ENCODE measurements at places on chromosomes 1 and 21.

DNA sequence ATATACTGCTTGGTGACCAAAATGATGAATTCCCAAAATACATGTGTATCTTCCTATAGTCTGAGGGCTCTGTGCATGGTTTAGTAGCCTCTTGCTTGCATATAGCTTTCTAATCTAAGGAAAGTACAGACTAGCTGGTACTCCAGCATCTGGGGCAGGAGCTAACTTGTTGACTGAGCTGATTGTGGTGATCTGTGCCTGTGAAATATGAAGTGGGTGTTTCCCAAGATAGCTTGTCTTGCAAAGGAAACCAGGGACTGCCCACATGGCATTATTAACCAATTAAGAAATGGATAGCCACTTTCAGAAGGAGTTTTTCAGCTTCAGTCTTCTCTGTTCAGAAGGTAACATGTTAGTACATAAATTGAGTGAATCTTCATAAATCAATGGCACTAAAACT is 219.8 kb downstream of the NEGR1 start:
- DNase-seq: no peak

DNA sequence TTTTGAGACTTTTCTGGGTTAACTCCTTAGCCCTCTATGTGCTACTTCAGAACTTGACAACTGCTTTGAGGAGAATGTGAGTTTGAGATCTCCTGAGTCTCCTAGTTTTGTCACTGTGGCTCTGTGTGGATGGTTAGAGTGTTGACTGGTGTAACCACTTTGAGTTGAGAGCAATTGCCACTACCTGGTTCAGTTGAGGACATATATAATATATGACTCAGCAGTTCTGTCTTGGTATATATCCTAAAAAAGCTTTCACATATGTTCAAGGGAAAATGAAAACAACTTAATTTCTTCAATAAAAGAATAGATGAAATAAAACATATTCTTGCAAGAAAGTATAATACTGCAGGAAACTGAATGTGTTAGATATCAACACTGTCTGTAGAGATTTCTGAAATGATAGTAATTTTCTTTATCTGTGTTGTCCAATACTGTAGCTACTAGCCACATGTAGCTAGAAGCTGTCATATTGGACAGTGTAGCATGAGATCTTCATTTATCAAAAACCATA is 96.7 kb upstream of the QSOX1 start:
- DNase-seq: no peak

GRCh38 chr1:81407000-81407821 is 393.5 kb upstream of the ADGRL2 start:
- no peak for DNase-seq

- DNase-seq: no peak
These were observed 53.3 kb downstream of the GATAD2B start for GRCh38 chr1:153869486-153869885.

DNA sequence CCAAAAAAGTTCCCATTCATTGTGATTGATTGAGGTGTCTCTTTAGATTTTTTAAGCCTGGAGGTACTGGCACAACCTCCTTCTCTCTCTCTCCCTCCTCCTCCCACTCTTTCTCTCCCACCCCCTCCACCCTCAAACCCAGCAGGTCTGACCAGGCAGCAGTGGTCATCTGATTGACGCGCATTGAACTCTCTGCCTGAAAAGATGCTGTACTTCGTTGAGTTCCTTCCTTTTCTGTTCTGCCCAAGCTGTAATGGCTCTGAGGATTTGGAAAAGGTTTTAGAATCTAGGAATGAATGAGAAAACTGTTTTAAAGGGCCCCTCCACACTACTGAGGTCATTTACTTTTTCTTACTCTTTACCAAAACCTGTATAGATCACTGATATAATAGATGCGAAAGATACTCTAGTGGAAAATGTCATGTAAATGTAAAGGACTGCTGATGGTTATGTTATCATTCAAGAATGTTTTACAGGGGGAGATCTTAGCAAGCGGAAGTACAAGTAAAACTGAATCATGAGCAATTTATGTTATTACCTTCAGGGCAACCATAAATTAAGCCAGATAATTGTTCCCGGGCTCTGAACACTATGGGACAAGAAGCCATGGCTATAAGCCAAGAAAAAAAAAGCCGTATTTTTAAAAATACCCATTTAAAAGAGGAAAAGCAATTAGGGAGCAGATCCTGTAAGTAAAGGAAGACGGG is 25.2 kb upstream of the DYRK1A start:
- no peak for DNase-seq

GRCh38 chr1:45206808-45207623 is 611 bp upstream of the ZSWIM5 start:
- no peak for DNase-seq

DNA sequence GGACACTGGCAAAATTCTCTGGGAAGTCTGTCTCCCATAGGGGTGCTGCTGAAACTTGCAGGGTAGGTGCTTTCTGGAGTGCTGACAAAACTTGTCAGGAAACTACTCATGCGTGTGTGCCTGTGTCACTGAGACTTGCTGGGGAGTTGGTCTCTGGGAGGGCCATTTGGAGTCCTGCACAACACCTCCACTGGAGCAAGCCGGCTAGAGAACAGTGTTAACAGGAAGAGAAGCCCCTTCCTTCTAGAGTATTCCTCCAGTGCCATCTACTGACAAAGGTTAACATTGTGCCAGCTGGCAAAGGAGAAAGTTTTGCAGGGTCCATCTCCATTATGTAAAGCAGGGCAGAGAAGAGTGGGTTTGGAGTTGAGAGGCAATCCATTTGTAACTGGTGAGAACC is 30.0 kb downstream of the ZMYM4 start:
- DNase-seq: no peak

DNA sequence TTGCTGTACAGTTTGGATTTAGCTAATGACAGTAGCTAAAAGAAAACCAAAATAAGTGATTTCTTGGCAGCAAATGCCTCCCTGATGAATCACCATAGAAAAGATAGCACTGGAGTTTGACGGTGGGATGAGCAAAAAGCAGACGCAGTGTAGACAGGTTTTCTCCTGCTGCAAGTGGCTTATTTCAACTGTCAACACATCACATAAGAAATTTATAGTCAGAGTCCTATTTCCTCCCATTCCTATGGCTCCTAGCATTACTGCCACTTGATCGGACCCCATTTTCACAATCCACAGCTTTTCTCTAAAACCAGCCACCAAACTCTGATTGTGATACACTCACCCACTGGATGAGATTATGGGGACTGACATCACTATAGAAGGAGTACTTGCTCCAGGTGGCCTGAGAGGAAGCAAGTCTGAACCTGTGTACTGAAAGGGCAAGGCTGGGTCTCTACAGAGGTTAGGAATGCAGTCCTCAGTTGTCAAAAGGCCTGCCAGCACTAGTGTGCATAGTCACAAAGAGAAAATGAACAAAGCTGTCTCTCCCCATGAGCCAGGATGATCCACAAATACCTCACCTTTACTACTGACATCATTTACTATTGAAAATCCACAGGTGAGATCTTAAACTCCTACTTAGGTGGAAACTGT is 359.8 kb downstream of the LTN1 start:
- DNase-seq: no peak

DNA sequence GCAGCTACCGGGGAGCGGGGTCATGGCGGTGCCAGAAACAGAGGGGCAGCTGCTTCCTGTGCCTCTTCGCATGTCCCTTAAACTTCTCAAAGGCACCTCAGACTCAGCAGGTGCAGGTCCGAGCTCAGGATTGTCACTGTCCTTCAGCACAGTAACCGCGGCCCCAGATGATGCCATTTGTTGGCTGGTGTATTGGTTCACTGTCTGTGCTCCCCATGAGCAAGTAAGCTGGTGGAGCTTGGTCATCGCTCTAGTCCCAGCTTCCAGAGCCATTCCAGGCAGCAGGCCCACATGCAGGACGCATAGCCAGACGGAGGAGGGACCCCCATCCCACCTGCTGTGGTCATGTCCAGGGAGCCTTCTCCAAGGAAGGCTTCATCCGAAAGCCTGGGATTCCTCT is 154.0 kb upstream of the AJAP1 start:
- DNase-seq: no peak

DNA sequence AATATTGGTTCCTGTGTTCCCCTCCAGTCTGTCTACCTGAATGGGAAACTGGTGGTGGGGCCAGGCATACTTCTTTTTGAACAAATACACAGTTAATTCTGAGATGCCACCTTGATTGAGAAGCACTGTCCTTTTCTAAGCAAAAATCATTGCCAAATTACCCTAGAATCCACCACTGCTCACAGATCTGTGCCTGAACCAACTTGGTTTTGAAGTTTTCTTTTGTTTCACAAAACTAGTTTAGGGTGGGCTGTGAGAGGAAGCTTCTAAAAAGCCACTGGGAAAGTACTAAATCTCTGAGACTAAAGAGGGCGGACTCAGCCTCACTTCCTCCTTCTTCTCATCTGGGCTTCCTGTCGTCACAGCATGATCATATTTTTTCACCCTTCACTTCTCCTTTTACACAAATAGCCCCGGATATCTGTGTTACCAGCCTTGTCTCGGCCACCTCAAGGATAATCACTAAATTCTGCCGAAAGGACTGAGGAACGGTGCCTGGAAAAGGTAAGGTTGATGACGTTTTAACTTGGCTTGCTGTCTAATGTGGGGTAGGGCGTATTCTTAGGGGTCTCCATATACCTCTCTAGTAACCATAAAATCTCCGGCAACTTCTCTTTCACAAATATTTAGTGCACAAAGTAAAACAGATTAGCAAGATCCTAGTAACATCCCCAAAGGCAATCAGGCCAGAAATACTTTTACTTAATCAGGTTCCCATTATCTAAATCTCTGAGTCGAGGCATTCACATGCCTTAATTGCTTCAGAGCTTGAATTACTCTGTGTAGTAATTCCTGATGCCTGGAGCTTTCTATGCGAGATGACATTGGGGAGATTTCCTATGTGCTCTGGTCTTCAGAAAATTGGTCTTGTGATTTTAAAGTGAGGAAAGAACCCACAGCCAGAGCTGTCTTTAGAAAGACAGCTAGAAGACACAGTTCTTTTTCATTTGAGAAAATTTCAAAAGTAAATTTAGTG is at the start of gene CD53:
Gene CD53, plus strand, starts transcription at position 404 of the 976 bp plus-strand sequence. CDS start 18,261 bp downstream, outside the sequence.
- DNase-seq: no peak

DNA sequence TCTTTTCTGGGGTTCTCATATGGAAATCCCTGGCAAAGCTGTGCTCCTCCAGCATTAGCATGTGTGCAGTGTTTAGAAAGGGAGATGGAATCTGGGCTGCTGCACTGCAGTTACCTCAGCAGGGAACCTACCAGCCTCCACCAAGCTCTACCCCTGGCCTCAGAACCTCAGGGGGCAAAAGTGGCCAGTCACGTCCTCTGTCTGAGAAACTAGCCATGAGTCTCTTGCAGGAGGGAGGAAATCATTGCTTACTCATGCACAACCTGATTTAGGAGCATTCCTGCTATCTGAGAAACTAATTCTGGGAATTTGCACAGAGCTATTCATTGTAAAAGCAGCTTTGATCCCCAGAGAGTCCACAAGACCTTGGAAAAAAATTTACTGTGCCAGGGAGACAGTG is 80.6 kb upstream of the IPO9 start:
- DNase-seq: no peak

GRCh38 chr1:222750651-222751050 is 13.6 kb downstream of the FAM177B start:
- no peak for DNase-seq

DNA sequence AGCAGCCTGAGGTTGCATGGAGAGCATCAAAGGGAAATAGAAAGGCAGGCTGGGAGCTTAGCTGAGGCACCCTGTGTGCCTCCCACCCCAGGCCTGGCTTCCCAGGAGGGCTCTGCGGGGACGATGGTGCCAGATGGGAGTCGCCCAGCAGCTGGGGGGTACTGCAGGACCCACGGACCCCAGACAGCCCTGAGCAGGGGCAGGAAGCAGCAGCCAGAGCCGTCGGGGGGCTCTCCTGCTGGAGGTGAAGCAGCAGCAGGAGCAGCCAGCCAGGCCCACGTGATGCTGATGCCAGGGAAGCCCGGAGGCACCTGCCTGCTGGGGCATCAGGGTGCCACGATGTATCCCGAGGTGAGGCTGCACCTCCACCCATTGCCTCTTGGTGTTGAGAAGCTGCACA is 20.4 kb downstream of the RAP1GAP start:
- no peak for DNase-seq

- DNase-seq: no peak
These were observed 16.8 kb downstream of the OR2T11 start for GRCh38 chr1:248618119-248618518.

DNA sequence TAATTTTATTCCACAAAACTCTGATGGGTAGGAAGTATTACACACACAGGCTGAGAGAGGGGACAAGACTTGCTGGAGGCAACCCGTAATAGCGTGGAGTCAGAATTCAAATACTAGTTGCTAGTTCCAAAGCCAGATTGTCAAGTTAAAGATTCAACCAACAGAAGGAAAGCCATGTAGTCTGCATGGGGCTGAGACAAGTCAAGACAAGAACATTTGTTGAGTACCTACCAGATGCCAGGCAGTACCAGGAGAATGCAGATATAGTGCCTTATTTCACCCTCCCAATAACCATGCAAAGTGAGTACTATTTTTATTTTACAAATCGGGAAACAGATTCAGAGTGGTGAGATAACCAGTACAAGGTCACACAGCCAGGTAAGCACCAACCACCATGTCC is 110.4 kb upstream of the SPATA6 start:
- no peak for DNase-seq

DNA sequence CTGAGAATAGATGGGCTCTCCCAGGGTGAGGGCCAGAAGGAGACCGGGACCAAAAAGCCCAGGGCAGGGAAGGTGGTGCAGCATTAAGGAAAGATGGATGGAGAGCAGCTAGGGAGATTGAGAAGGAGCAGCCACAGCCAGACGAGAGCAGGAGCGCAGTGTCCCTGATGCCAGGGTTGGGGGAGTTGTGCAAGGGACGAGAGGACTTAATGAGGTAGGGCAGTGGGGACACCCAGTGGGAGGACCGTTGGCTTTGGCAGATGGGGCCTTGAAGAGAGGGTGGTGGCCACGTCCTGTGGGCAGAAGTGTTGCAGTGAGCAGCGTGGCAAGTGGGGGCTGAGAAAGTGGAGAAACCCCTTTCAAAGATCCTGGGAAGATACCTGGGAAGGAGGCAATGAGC is 38.0 kb upstream of the KDM4A start:
- DNase-seq: no peak

- no peak for DNase-seq
These were observed 16.5 kb upstream of the PIGM start for GRCh38 chr1:160048335-160048734.

- DNase-seq: no peak
These were observed 41.2 kb upstream of the CYYR1 start for GRCh38 chr21:26614251-26614650.

DNA sequence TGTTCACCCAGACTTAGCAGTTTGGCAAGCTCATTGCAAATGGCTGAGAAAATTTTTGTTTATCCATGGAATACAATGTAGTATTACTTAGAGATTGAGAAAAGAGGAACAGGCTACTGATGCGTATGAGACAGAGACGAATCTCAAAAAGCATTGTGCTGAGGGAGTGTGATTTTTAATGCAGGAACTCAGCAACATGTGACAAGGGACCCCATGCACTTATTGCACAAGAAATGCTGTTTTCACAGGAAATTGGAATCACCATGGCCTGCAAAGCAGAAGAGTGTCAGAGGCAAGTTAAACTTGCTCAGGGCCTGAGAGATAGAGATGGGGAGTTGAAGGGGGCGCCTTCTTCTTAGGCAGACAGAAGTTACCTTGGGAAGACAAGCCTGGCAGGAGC is 32.6 kb upstream of the TLR5 start:
- no peak for DNase-seq

- DNase-seq: no peak
These were observed 306.5 kb downstream of the HHIPL2 start for GRCh38 chr1:222241410-222241809.
